ENCODE measurements at places on chromosomes 6 and 20. TPM values are rescaled to one million over a fixed set of nuclear protein-coding genes. Genes with fewer than 3 reads are reported as not detected.

- H3K4me3 ChIP-seq: no peak overlapping the region
- H3K36me3 ChIP-seq: no peaks in the 10 kb centered on the region
- no peaks in the 10 kb centered on the region for H3K4me1 ChIP-seq
Observed at GRCh38 chr6:99137314-99137713, 189.6 kb upstream of the FBXL4 start.

DNA sequence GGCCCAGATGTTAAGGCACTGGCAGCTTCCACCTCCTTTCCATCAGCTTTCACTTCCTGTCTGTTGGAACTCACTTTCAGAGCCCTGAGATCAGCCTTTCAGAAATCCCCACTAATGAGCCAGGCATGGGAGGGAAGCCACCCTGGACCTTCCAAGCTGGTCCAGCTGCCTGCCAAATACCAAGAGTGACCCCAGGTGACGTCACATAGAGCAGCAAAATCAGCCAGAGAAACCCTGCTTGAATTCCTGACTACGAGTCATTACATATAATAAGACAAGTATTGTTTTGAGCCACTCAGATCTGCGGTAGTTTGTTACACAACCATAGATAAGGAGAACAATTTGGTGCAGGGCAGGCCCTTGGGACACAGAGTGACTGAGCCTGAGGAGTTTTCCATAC, 556.0 kb upstream of the JAG1 start:
- no peaks in the 10 kb centered on the region for H3K36me3 ChIP-seq
- peak overlapping the region; percentile 31 for H3K27ac ChIP-seq
- H3K4me3 ChIP-seq: no peak overlapping the region
- DNase-seq: no peak
- no peaks in the 10 kb centered on the region for H3K27me3 ChIP-seq

GRCh38 chr20:36919715-36920333, 31.7 kb downstream of the SAMHD1 start:
- DNase-seq: no peak
- no peaks in the 10 kb centered on the region for H3K27me3 ChIP-seq
- H3K4me1 ChIP-seq: peaks cover 4% of the 10 kb centered on the region
- H3K4me3 ChIP-seq: no peak overlapping the region
- H3K27ac ChIP-seq: no peak overlapping the region

DNA sequence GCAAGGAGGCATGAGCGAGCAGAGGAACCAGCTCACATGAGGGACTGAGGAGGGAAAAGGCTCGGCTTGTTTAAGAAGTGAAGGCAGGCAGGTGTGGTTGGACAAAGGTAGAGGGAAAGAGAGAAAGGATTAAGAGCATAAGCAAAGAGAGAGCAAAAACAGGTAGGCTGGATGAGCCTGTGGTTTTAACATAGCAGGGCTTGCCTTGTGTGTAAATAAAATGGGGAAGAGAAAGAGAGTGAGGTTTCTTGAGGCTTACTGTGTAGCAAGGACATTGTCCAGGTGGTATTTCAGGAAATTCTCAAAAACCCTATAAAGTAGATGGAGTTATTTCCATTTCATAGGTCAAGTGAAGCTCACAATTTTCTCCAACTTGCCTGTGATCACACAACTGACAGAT, 93.9 kb upstream of the HDAC2 start:
- H3K4me3 ChIP-seq: no peak overlapping the region
- no peaks in the 10 kb centered on the region for H3K36me3 ChIP-seq
- H3K27ac ChIP-seq: no peak overlapping the region
- no peak for DNase-seq
- no peaks in the 10 kb centered on the region for H3K27me3 ChIP-seq

GRCh38 chr20:38049800-38050199, 16.3 kb downstream of the RPRD1B start:
- no peaks in the 10 kb centered on the region for H3K4me1 ChIP-seq
- no peaks in the 10 kb centered on the region for H3K36me3 ChIP-seq
- H3K4me3 ChIP-seq: no peak overlapping the region
- peak overlapping the region; percentile 5 for H3K27ac ChIP-seq
- no peaks in the 10 kb centered on the region for H3K27me3 ChIP-seq
- DNase-seq: no peak

DNA sequence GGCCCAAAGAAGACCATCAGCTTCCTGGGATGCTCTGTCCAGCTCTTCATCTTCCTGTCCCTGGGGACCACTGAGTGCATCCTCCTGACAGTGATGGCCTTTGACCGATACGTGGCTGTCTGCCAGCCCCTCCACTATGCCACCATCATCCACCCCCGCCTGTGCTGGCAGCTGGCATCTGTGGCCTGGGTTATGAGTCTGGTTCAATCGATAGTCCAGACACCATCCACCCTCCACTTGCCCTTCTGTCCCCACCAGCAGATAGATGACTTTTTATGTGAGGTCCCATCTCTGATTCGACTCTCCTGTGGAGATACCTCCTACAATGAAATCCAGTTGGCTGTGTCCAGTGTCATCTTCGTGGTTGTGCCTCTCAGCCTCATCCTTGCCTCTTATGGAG, 5.1 kb downstream of the OR2H1 start:
- no peak for DNase-seq
- no peak overlapping the region for H3K4me3 ChIP-seq
- H3K36me3 ChIP-seq: no peaks in the 10 kb centered on the region
- no peaks in the 10 kb centered on the region for H3K4me1 ChIP-seq
- H3K27ac ChIP-seq: no peak overlapping the region

DNA sequence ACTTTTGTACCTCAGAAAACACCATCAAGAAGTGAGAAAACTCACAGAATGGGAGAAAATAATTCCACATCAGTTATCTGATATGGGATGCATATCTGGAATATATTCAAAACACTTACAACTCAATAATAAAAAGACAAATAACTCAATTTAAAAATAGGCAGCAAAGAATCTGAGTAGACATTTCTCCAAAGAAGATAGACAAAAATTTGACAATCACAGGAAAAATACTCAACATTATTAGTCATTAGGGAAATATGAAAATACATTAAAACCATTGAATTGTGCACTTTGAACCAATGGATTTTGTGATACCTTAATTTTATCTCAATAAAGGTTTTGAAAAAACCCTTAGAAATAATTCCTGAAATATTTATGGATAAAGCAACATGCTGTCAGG, 36.9 kb upstream of the STMND1 start:
- H3K36me3 ChIP-seq: no peaks in the 10 kb centered on the region
- no peaks in the 10 kb centered on the region for H3K27me3 ChIP-seq
- H3K4me3 ChIP-seq: no peak overlapping the region
- DNase-seq: no peak
- H3K4me1 ChIP-seq: no peaks in the 10 kb centered on the region

GRCh38 chr6:13281686-13282085, 46.7 kb downstream of the TBC1D7 start:
- no peaks in the 10 kb centered on the region for H3K27me3 ChIP-seq
- H3K4me3 ChIP-seq: no peak overlapping the region
- peaks cover 18% of the 10 kb centered on the region for H3K4me1 ChIP-seq
- DNase-seq: no peak

DNA sequence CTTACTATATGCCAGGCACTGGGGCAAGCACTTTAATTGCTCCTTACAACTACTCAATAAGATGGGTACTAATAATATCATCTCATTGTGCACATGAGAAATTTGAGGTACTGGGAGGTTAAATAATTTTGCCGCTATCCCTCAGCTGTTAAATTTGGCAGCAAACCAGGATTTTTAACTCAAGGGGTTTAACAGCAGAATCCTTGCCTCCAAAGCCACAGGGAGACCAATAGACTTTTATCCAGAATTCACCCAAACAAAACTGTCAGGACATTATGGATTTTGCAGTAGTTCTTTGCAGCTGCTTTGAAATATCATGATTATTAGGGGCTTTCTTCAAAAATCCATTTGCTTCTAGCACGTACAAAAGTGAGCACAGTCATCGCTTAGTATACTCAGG, 136.2 kb downstream of the RPS12 start:
- no peaks in the 10 kb centered on the region for H3K27me3 ChIP-seq
- no peaks in the 10 kb centered on the region for H3K36me3 ChIP-seq
- H3K27ac ChIP-seq: no peak overlapping the region
- no peaks in the 10 kb centered on the region for H3K4me1 ChIP-seq
- no peak for DNase-seq

GRCh38 chr6:112956696-112957535, 609.8 kb downstream of the RFPL4B start:
- H3K4me3 ChIP-seq: no peak overlapping the region
- H3K27ac ChIP-seq: no peak overlapping the region
- no peaks in the 10 kb centered on the region for H3K4me1 ChIP-seq
- H3K36me3 ChIP-seq: no peaks in the 10 kb centered on the region
- H3K27me3 ChIP-seq: no peaks in the 10 kb centered on the region
- no peak for DNase-seq

DNA sequence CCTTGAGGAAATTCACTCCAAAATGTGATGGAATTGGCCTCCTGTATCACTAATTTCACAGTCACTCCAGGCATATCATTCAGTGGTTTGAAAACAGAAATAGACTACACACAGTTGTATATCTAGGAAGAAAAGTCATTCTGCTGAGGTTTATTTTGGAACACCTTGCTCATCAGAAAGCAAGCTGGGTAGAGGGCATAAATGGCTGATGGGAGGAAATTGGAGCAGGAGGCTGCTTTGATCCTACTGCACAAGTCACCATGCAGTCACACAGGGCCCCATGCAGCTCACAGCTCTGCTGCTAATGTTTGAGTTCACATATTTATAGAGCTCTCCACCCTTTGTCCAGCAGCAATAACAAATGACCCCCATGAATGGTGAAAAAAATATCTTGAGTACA, 12.3 kb downstream of the NHLRC1 start:
- H3K4me3 ChIP-seq: no peak overlapping the region
- no peaks in the 10 kb centered on the region for H3K36me3 ChIP-seq
- H3K4me1 ChIP-seq: no peaks in the 10 kb centered on the region
- no peak overlapping the region for H3K27ac ChIP-seq

DNA sequence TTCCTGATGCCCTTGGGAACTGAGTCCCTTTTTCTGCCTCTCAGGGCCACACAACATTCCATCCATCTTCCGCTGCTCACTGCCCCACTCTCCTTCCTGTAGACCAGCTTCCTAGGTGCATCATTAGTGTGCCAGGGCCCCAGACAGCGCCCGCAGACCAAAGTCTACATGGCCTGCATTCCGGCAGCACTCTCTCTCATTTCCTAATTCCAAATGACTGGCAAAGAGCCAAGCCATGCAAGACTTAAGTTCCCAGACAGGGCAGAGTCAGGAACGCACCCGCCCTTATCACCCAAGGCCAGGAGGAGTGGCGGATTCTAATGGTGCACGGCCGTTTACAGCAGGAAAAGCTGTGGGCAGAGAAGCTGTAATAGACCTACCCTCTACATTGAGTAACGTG, 159.8 kb upstream of the ARID1B start:
- no peak overlapping the region for H3K4me3 ChIP-seq
- H3K27me3 ChIP-seq: no peaks in the 10 kb centered on the region
- no peaks in the 10 kb centered on the region for H3K36me3 ChIP-seq
- DNase-seq: no peak
- H3K4me1 ChIP-seq: peaks cover 12% of the 10 kb centered on the region

- no peaks in the 10 kb centered on the region for H3K36me3 ChIP-seq
- peaks cover 5% of the 10 kb centered on the region for H3K4me1 ChIP-seq
- no peaks in the 10 kb centered on the region for H3K27me3 ChIP-seq
- DNase-seq: no peak
- no peak overlapping the region for H3K4me3 ChIP-seq
Observed at GRCh38 chr6:105494688-105495087, 91.8 kb upstream of the PREP start.

DNA sequence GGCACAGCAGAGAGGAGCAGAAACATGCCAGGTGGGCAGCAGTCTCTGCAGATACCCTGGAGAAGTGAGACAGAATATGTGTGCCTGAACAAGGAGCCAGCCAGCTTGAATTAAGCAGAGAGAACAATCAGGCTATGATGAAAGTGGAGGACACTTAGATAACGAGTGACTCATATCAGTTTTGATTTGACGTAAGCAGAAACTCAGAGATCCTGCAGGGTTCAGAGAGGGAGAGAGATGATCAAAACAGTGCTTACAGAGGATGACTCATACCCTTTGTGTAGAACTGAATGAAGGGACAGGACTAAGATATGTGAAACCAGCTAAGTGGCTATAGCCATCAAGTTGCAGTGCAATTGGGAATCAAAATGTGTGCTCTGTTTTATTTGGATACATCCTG, 300.7 kb downstream of the TENT5A start:
- no peaks in the 10 kb centered on the region for H3K4me1 ChIP-seq
- no peaks in the 10 kb centered on the region for H3K27me3 ChIP-seq
- H3K27ac ChIP-seq: no peak overlapping the region
- no peak for DNase-seq
- no peaks in the 10 kb centered on the region for H3K36me3 ChIP-seq

- H3K36me3 ChIP-seq: peaks cover 12% of the 10 kb centered on the region
- DNase-seq: peak; percentile 86
- peak overlapping the region; percentile 76 for H3K27ac ChIP-seq
Observed at GRCh38 chr20:34708621-34709043, 4.5 kb downstream of the TP53INP2 start.

DNA sequence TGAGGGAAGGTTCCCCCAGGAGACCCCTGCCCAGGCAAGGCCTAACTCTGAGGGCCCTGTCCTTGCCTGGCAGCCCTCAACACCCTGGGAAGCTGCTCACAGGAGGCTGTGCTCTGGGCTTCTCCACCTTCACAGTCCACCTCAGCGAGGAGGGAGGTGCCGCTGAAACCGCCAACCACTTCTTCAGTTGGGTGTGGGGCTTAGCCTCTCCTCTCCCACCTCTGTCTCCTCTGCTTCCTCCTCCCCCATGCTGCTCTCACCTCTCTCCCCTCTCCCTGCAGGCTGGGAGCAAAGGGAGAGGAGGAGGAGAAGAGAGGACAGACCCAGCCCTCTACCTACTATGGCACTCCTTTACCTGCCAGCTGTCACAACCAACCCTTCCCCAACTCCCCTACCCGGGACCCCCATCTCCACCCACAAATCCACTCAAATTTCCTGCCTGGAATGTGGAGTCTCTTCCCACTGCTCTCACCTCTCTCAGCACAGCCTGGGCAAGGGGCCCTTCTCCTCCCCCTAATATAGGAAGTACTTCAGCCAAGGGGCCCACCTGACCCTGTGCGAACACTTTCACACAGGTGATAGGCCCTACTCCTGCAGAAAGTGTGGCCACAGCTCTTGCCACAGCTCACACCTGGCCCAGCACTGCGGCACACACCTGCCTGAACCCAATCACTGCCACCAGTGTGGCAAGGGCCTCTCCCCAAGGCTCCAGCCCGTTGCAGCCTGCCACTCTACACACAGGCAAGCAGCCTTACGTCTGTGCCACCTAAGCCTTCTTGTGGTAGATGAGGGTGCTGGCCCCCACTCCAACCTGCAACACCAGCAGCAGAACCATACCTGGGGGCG, 7.2 kb downstream of the RING1 start:
- peaks cover 19% of the 10 kb centered on the region for H3K4me1 ChIP-seq
- no peaks in the 10 kb centered on the region for H3K36me3 ChIP-seq
- no peak overlapping the region for H3K27ac ChIP-seq
- no peak overlapping the region for H3K4me3 ChIP-seq
- DNase-seq: no peak

- H3K4me1 ChIP-seq: peaks cover 19% of the 10 kb centered on the region
- peaks cover 19% of the 10 kb centered on the region for H3K36me3 ChIP-seq
- peak within 1 kb of the TSS; percentile 37 for H3K27ac ChIP-seq
- no peaks in the 10 kb centered on the region for H3K27me3 ChIP-seq
Observed at GRCh38 chr20:63969838-63970713, at the start of gene ZNF512B. Gene ZNF512B, minus strand, starts transcription at chr20:63969930. Its CDS starts 1,980 bp downstream, at chr20:63967950.

GRCh38 chr6:108673602-108674001, 112.9 kb downstream of the FOXO3 start:
- no peaks in the 10 kb centered on the region for H3K27me3 ChIP-seq
- H3K4me1 ChIP-seq: peaks cover 80% of the 10 kb centered on the region
- H3K27ac ChIP-seq: no peak overlapping the region
- H3K4me3 ChIP-seq: no peak overlapping the region
- DNase-seq: no peak
- no peaks in the 10 kb centered on the region for H3K36me3 ChIP-seq

Gene CNBD2
- polyA plus RNA-seq: 0.37 TPM

Gene CITED2
- 118 TPM for polyA plus RNA-seq

Gene SLC4A11
- polyA plus RNA-seq: 0.44 TPM

Gene ZBTB2
- 15.3 TPM for polyA plus RNA-seq

Gene ADAM33
- polyA plus RNA-seq: 18.6 TPM

Gene DLL1
- polyA plus RNA-seq: 12.5 TPM

Measured in left lung (tissue), 14 donors.